ENCODE measurements at places on chromosomes 2 and 18.
A peak's percentile ranks its signal among the peaks of the same experiment; 100 is the strongest.

DNA sequence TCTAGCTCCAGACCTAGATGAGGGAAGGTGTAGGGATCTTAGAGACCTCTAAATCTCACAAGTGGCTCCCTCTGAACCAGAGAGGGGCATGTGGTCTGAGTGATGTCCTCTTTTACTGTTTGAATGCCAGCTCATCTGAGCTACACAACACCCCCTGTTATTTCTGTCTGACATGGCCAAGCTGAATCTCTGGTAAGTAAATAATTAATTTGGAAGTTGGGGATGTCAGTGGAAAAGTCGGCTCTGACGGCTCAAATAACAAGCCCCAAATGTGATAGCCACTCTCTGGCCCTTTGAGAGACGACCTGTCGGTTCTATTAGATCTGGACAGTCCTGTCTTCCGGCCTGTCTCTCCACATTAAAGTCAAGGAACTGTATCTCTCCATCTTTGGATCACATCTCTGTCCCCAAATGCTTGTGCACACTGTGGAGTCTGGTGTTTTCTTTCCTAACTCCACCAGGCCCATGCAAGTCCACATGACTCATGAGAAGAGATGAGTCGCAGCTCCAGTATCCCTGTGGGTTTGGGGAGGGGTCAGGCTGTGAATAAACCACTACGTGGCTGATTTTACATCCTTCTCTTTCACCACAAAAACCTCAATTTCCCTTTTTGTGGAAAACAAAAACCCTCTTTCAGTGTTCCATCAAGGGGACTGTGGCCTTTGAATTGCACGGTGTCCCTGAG, 52.5 kb downstream of the SETBP1 start:
- no peak for DNase-seq

DNA sequence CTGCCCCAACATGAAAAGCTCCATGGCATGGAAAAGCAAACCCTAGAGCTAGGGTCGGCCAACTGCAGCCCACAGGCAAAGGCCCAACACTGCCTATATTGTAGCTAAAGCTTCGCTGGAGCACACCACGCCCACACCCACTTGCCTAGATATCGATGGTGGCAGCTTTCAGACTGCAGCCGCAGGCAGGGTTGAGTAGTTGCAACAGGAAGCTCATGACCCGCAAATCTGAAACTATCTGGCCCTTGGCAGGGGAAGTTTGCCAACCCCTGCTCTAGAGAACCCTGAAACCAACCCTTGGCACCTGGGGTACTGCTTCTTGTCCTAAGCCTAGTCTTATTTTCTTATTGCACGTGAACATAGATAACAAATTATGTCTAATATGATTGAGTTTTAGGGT, 250.0 kb downstream of the SOX11 start:
- no peak for DNase-seq

DNA sequence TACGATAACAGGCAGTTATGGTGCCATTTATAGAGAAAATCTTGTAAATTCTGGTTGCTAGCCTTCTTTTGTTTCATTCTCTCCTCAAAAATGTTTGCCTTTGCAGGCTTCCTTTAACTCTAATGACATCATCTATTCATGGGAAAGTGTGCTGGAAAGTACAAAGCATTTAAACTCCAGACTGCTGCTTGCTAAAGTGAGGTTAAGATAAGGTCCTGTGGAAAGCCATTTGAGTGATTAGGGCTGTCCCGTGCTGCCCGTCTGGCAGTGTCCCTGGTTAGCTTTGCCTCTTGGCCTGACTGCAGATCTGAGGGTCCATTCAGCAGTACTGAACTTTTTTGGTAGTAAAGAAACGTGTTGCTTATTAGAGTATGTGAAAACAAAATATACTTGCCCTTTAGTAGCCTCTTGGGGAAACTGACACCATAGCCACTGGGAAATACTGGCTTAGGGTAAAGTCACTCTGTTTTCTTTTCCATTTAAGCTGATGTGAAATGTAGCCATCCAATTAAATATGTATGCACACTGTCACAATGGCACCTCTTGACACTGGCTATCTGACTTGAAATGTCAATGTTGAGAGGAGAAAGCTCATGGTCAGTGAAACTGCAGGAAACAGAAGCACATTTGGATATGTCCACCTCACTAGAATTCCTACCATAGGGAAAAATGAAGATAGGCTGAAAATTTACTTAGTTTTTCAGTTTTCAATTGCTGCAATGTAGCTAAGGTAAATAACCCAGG, 321.5 kb downstream of the SLC8A1 start:
- DNase-seq, result no peak

- no peak for DNase-seq
These were observed 40.4 kb upstream of the CDC42EP3 start for GRCh38 chr2:37711831-37712230.

GRCh38 chr2:65420712-65421431, 11.5 kb downstream of the SPRED2 start:
- peak; percentile 43 for DNase-seq

DNA sequence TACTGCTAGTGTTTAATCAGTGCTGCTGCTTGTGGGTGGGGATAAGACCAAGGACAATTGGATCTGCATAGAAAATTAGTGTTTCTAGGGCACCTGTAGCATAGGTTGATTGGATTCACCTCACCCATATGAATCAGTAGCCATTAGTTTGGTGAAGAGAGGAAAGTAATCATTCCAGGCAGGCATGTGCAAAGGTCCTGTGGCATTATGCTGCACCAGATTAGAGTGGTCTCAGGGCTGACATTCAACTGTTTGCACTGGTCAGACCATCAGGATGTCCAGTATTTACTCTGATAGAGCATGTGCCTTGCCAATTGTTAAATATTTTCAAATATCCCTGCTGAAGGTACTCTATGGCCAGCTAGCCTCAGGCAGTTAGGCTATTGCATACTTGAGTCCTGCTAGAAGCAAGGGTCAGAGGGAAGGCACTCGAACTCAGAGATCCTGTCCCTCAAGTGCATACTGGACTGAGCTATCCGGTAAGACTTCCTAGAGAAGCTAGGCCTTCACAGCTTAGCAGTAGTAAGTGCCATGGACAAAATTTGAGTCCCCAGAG, 64.7 kb downstream of the SKA1 start:
- DNase-seq, result no peak

DNA sequence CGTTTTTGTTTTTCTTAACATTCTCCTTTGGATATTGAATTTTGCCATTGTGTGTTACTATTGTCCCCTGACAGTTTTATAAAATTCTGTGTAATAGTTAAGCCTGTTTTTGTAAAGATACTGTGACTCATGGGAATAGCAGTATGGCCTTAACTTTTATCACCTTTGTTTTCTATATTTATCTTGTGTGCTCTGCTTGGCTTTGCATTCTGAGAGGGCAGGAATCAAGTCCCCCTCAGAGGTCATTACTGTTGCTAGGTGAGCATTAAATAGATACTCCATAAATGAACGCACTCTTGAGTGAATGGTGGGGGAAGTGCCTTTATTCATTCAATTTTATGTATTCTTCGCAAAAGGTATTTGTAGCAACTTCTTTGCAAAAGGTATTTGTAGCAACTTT, 160.0 kb downstream of the PHLPP1 start:
- no peak for DNase-seq

GRCh38 chr2:36446294-36446693, 90.7 kb downstream of the CRIM1 start:
- no peak for DNase-seq

DNA sequence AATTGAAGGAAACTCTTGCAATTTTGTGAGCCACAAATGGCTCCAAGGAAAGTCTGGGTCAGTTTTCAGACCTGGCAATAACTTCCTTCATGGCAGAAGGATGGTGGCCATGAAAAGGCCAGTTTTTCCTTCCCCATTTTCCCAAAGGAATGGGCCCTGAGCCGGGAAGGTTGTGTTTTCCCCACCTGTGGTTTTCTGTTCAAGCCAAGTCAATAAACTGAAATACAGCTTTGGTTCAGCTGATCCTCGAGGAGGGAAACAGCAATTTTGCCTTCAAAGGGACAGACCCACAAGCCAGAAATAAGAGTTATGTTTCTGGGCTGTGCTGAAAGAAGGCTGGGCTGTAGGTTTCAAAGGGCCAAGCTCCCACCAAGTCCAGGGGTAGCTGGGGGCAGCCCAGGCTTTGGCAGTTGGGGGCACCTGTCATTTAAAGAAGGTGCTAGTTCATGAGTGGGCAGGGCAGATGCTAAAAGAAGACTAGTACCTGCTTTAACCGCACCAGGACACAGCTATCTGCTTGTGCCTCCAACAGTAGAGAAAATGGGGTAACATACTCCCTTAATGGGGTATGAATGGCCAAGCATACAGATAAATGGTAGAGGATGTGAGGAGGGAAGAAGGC, 97.0 kb downstream of the TTC32 start:
- DNase-seq, result no peak

- no peak for DNase-seq
These were observed 492.5 kb downstream of the SOX11 start for GRCh38 chr2:6184532-6185292.

DNA sequence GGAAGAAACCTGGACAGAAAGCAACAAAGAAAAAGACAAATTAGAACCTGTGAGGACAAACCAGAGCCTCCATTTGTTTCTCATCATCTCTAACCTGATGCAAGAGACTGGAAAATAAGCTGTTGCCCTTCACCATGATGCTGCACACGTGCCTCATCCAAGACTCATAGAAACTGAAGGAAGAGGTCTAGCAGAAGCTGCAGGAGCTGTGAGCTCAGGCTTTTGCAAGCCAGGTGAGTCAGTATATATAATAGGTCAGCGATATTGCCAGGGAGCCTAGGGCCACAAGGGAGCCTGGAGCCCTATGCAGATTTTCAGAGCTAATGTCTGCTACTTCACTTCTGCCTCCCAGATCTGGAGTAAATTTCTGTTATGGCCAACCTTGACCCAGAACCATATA, 163.1 kb downstream of the LNPK start:
- no peak for DNase-seq

GRCh38 chr18:8493141-8493540, 116.1 kb upstream of the RAB12 start:
- DNase-seq, result no peak

All from hematopoietic multipotent progenitor cell treated with erythropoietin and hydrocortisone succinate and interleukin-3 and kit ligand, for 8 days (in vitro differentiated cells).